ENCODE measurements at places on chromosomes 6 and 20. TPM values are rescaled to one million over a fixed set of nuclear protein-coding genes. Genes with fewer than 3 reads are reported as not detected.

The KCNS1 gene
- 0.50 TPM for total RNA-seq

The GLO1 gene
- total RNA-seq: 126 TPM

The CLVS2 gene
- not detected for total RNA-seq

The VWA7 gene
- total RNA-seq: under 0.01 TPM

The DCDC2 gene
- not detected for total RNA-seq

The PKHD1 gene
- total RNA-seq: not detected

The FERMT1 gene
- 3.3 TPM for total RNA-seq

The PERP gene
- total RNA-seq: 12.8 TPM
